ACHN (cell line): ENCODE measurements at places on chromosomes 3 and 15.

DNA sequence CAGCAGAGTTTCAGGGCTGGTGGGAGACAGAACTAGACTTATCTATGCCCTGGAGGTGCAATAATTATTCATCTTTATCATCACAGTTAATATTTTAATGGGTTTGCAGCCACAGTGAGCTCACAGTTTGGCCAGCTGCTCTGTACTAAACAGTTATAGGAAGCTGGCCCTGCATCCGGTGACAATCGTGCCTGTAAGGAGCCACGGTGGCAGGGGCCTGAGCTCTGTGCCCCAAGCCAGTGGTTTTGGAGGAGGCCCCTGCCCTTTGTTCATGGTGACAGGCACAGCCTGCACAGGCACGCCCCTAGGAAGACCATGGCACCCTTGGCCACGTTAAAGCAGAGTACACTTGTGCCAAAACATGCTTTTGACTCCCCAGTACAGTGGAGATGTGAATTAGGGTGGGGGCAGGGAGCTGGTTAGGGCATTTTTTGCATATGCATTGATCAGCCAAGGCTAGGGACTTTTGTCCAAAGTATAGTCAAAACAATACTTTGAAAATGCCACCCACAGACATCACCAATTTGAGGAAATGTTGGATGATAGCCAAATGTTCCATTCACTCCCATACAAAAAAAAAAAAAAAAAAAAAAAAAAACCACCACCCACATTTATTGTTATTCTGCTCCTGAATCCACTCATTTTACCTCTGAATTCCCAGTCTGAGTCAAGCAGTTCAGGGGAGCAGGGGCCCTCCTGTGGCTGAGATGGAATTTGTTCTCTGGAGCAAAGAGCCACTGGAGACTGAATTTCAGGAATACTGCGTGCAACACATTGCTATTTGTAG lies 3.4 kb upstream of the RFTN1 start:
- DNase-seq = peak; percentile 61

GRCh38 chr3:79297245-79297960 lies 470.4 kb downstream of the ROBO1 start:
- DNase-seq = no peak

GRCh38 chr3:18466136-18466535 lies 41.0 kb upstream of the SATB1 start:
- no peak for DNase-seq

- peak; percentile 56 for DNase-seq
These were observed 38.8 kb upstream of the MLF1 start for GRCh38 chr3:158532099-158532734.

- peak; percentile 74 for DNase-seq
These were observed 99.5 kb upstream of the FAM98B start for GRCh38 chr15:38354315-38354929.

- no peak for DNase-seq
These were observed 398.7 kb downstream of the SHQ1 start for GRCh38 chr3:72449551-72449950.

- DNase-seq = no peak
These were observed 270.9 kb downstream of the FHIT start for GRCh38 chr3:60980342-60980692.

DNA sequence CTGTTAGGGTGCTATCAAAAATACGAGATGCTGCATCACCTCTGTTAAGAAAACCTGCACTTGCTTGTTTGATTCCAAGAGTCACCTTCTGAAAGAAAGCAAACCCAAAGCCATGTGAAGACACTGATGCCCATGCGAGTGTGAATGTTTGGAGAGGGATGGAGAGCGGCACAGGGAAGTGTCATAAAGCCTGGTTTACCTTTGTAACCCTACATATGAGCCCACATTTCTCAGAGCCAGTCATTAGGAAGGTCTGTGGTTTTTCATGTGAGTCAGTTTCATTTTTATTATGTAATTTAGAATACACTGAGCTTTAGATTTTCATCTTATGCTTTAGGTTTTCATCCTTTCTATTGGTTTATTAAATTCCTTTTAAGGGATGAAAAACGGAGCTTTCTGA lies 896.8 kb downstream of the ROBO1 start:
- DNase-seq = no peak

GRCh38 chr3:94234177-94234788 lies 171.4 kb downstream of the NSUN3 start:
- peak; percentile 48 for DNase-seq

GRCh38 chr3:173685456-173685855 lies 287.9 kb downstream of the NLGN1 start:
- peak; percentile 93 for DNase-seq

DNA sequence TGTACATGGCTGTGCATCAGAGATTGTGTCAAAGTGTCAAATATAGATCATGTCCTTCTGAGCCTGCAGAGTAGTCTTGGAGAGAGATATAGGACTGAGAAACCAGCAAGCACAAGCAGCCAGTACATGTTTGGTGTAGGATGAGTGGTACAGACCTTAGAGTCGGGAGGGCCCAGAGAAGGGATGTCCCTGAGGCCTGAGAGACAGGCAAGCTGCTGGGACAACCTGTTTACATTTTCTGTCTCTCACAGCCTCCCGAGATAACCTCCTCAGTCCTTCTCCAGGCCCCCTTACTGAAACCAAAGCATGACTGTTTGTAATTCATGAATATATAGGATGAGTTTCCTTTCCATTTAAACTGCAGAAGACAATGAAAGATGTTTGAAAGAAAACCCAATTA lies 182.4 kb upstream of the STT3B start:
- DNase-seq = no peak

- peak; percentile 43 for DNase-seq
These were observed 46.8 kb downstream of the CYP11A1 start for GRCh38 chr15:74320352-74321247.

- DNase-seq = no peak
These were observed 55.9 kb upstream of the PIK3CB start for GRCh38 chr3:138890555-138891187.

DNA sequence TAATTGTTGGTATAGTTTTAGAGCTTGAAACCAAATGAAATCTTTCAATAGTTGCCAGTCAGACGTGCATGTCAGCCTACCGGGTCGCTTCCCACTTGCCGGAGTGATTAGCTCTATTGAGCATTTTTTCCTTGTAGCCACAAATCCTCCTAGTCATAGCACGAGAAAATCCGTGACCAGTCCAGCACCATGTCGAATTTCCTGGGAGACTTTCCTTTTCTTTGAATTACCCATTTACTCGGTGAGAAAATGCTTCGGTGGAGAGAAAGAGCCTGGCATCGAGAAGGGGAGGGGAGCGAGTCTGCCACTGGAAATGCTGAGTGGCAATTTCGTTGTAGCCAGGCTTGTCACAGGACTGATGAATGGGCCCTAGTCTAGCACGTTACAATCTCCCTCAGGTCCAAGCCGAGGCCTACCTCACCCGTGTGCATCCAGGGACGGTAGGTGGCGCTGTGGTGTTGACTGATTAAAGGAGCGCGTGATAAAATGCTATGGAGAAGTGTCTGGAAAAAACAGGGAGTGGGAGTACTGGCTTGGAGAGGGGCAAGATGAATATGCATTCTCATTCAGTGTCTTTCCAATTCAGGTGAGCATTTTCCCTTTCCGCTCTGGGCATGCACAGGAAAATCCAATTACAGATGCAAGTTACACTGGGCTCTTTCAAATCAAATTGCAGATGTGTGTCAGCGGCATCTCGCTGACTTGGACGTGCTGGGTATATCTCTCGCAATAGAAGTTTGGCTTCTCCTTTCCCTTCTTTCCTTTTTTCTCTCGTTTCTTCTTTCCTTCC lies 238.8 kb downstream of the EDEM1 start:
- DNase-seq = peak; percentile 53

- DNase-seq = peak; percentile 58
These were observed at the start of gene B3GALNT1 for GRCh38 chr3:161104561-161105551. B3GALNT1 (minus strand) TSS chr3:161105349; CDS start chr3:161086754, 18,595 bp downstream.

DNA sequence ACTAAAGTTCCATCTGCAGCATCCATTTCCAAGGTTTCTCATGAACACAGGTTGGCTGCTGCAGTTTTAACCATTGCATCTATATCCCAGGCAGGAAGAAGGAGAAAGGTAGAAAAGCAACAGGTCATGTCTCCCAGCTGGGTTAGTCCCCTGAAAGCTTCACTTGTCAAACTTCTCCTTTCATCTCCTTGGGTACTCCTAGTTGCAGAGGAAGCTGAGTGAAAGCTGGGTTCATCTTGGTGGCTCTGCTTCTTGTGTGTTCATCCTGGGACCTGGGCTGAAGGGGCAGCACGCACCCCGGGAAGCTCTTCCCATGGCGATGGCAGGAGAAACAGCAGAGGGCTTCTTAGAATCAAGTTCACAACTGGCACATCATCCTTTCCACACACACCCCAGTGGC lies 61.3 kb upstream of the NR2C2 start:
- DNase-seq = no peak

DNA sequence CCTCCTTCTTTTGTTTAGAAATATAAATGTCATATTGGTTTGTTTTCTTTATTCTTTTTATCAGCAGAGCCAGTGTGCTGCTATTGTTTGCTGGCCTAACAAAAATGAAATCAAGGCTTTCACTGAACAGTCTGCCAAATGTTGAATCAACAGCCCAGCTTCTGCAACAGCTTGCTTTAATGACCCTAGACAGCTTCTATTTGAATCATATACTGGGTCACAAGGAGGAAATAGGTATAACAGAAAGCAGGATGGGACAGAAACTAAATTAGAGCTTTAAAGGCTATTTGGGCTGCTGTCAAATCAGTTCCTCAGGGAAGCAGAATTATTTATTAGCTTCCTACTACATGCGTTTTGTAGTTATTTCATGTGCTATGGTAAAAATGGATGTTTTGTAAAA lies 12.1 kb upstream of the DNAJC13 start:
- no peak for DNase-seq

DNA sequence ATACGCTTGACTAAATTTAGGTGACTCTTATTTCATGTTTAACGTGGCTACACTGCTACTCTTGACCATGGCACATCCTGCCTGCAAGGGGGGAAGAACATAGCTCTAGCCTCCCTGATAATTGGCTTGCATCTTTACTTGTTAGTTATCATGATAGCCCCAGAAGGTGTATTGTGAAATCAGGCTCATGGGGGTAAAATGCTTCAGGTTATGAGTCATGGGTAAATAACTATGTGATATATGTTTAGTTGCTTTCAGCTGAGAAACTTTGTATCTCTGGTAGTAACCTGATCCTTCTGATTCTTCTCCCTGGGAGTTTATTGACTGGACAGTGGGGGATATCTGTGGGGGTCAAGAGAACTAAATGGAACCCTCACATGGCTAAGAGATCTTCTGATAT lies 660.8 kb upstream of the UBE2E2 start:
- no peak for DNase-seq

- no peak for DNase-seq
These were observed 38.7 kb downstream of the RAB27A start for GRCh38 chr15:55250941-55251340.

- peak; percentile 58 for DNase-seq
These were observed 29.5 kb upstream of the ZNF710 start for GRCh38 chr15:89971592-89971997.

- DNase-seq = no peak
These were observed 7.3 kb downstream of the PRKCD start for GRCh38 chr3:53168175-53168923.

GRCh38 chr15:91896341-91897055 lies 43.0 kb downstream of the SLCO3A1 start:
- no peak for DNase-seq

DNA sequence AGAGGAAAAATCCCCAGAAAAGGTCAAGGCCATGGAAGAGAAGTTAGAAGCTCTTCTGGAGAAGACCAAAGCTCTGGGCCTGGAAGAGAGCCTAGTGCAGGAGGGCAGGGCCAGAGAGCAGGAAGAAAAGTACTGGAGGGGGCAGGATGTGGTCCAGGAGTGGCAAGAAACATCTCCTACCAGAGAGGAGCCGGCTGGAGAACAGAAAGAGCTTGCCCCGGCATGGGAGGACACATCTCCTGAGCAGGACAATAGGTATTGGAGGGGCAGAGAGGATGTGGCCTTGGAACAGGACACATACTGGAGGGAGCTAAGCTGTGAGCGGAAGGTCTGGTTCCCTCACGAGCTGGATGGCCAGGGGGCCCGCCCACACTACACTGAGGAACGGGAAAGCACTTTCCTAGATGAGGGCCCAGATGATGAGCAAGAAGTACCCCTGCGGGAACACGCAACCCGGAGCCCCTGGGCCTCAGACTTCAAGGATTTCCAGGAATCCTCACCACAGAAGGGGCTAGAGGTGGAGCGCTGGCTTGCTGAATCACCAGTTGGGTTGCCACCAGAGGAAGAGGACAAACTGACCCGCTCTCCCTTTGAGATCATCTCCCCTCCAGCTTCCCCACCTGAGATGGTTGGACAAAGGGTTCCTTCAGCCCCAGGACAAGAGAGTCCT lies 9.0 kb downstream of the MAP1A start:
- no peak for DNase-seq

- DNase-seq = no peak
These were observed 8.1 kb upstream of the APOD start for GRCh38 chr3:195591852-195592251.

DNA sequence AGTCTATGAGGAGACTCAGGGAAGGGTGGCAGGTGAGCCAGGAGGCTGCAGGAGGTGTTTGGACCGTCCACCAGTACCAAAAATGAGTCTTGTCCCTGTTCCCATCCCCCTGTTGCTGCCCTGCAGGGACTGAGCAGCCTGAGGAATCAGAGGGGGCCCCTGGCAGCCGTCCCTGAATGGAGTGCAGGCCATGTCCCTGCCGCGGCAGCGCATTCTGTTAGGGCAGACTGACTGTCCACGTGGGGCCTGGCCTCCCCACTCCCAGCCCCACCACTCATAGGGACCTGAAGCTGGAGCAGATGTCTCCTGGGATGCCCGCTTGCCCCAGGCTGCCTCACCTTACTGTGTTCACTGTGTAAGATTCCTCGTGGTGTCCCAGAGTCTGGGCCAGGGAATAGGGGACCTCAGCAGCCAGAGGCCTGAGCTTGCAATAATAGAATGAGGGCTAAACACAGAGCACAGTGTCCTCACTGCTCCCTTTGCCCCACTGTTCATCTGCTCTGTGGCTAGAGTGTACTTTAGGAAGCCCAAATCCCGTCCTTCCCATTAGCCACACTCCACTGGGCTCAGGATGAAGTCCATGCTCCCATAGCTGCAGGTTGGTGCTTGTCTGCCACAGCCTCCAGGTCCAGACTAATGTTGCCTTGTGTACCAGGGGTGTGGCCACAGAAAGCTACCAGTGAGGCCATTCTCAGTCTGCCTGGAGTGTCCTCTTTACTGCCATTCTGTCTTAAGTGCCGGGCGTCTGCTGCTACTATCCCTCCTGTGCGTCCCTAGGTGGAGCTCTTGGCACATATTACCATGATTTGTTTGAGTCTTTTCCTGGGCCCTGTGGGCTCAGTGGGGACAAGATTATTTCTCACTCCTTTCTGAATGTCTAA lies 63.2 kb downstream of the HCN4 start:
- DNase-seq = peak; percentile 59

DNA sequence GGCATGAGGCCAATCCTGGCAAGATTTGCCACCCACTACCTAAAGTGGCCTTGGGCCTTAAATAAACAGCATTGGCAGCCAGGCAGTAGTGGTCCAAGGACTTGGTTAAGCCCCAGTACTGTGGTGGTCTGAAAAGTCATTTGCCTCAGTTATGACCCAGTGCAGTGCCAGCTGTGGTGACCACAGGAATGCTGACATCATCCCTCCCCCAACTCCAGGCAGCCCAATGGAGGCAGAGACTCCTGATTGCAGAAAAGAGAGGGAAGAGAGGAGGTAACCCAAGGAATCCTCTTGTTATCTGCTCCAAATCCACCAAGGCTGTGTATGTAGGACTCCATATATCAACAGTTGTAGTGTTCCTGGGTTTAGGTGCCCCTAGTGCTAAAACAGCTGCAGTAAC lies 883.6 kb downstream of the SQOR start:
- DNase-seq = no peak
